ENCODE measurements at places on chromosomes 7 and 10. TPM values are rescaled to one million over a fixed set of nuclear protein-coding genes. Genes with fewer than 3 reads are reported as not detected.
A peak's percentile ranks its signal among the peaks of the same experiment; 100 is the strongest.

DNA sequence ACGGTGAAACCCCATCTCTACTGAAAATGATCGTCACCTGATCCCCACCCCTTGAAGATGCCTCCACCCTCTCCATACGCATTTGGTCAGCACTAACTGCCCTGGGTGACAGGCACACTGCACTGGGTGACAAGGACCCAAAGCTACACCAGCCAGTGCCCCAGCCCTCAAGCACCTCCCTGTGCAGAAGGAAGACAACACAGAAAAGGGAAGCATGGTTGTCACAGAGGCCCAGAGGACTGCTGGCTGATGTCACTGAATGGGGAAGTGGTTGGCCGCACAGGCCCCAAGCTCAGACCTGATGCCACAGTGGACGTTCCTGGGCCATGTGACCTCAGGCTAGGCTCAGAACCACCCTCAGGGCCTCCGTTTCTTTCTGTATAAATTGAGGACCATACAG is 4.2 kb upstream of the PILRA start:
- peak; percentile 94 for DNase-seq

- DNase-seq, result no peak
These were observed 37.1 kb downstream of the SVOPL start for GRCh38 chr7:138663725-138664710.

- no peak for DNase-seq
These were observed 27.4 kb downstream of the RELN start for GRCh38 chr7:103962070-103962469.

- DNase-seq, result no peak
These were observed 188.9 kb downstream of the ADAM12 start for GRCh38 chr10:126199221-126199998.

GRCh38 chr10:103839519-103839871 is 15.9 kb downstream of the SH3PXD2A start:
- no peak for DNase-seq

DNA sequence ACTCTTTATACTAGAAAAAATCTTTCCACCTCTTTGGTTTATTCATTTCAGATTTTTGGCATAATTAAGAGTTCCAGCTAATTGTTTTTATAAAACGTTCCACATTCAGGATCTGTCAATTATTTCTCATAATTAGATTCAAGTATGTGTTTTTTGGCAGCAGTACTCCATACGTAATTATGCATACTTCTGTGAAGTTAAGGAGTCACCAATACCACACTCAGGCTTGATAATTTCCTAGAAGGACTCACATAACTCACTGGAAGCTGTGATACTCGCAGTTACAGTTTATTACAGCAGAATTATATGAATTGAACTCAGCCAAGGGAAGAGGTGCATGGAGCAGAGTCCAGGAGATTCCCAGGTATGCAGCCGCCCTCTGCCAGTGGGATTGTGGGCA is 290.5 kb upstream of the AKR1E2 start:
- DNase-seq, result no peak

GRCh38 chr7:131300572-131301466 is 26.9 kb upstream of the MKLN1 start:
- no peak for DNase-seq

DNA sequence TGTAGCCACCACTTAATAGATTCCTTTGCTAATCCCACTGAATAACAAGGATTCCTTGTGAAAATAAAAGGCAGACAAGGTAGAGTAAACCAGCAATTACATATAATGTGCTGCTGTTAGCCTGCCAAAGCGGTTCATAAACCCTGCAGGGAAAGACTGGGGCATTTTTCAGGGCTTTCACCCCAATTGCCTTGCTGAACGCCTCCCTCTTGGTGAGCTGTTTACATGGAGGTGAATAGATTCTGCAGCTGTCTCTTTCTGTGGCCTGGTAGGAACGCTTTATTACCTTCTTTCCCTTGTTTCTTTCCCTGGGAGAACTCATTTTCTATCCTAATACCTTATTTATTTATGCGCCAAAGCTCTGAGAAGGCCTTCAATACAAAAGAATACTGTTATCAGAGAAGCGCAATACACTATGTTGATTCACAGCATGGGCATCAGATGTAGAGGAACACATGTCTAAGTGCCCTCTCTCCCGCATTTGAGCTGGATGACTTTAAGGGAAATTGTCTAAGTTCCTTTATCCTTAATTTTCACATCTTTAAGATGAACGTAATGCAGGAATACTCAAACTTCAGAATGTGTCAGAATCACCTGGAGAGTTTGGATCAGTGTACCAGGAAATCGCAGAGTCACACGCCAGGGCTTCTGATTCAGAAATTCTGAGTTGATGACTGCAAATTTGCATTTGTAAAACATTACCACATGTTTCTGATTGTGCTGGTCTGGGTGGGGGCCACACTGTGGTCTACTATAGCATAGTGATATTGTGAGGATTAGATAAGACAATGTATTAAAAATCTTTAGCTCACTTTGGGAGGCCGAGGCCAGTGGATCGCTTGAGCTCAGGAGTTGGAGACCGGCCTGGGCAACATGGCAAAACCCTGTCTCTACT is 1203.8 kb downstream of the SORCS3 start:
- no peak for DNase-seq

GRCh38 chr7:2680792-2681490 is 7.1 kb upstream of the AMZ1 start:
- DNase-seq, result peak; percentile 50

- no peak for DNase-seq
These were observed 327 bp upstream of the FIS1 start for GRCh38 chr7:101245147-101245668.

- DNase-seq, result no peak
These were observed 11.8 kb upstream of the SGPL1 start for GRCh38 chr10:70803775-70804420.

GRCh38 chr10:48466611-48467240 is 138.1 kb downstream of the ARHGAP22 start:
- no peak for DNase-seq

DNA sequence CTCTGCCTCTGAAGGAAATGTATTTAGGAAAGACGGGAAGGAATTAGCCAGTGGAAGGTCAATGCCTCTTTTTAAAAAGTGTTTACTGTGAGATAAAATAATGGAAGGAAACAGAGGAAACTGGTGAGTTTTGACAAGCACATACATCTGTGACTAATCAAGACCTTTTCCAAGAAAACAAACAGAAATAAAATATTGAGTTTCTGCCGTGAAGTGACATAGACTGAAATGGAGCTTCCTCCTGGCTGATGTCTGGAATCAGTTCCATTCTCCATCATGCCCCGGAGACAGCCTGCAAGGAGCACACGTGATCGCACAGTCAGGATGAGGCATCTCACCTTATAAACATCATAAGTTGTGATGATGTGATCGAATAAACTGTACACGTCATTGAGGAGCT is 30.7 kb downstream of the TECTB start:
- DNase-seq, result no peak

GRCh38 chr7:43791665-43792064 is 33.2 kb downstream of the BLVRA start:
- no peak for DNase-seq

DNA sequence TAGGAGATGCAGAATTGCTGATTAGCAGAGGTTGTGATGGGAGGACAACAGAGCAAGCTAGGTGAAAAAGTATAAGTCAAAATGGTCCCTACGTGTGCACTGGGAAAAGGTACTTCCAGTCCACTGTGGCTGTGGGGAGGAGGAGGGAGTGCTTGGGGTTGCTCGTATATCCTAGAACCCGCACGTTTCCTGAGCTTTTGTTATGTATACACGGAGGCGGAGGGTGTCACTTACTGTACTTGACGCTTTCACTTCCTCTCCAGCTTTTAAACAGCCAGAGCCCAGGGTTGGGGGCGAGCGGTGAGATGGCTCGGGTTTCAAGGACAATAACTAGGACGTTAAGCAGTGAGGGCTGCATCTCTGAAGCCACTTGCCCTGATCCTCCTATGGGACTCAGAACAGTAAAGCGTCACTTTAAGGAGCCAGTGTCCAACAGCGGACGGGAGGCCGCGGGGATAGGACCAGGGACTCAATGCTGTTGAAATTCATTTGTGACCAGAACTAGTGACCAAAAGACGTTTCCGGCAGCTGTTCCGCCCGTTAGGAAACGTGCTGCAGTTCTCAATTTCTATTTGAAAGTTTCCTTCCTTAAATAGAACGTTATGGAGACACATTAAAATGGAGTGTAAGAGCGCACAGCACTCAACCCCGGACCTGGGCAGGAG is 985 bp upstream of the ETV1 start:
- DNase-seq, result peak; percentile 24

GRCh38 chr10:75210282-75211006 is at the start of gene VDAC2:
TSS of gene VDAC2 (plus strand) at chr10:75210796. CDS start at chr10:75211159, 363 bp downstream.
- DNase-seq, result peak; percentile 99

DNA sequence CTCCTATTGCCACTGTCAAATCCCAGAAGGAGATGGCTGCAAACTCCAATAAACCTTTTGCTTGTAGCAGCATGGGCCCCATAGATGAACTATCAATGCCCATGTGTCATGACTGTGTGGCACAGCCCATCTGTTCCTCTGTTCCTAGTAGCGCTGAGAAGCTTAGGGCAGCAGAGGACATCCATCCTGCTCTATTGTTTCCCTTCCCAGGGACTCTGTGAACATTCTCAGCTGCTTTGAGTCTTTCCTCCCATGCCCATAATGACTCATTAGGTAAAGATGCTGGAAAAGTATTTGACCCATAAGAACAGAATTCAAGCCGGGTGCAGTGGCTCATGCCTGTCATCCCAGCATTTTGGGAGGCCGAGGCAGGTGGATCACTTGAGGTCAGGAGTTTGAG is 28.3 kb downstream of the STMP1 start:
- DNase-seq, result no peak

GRCh38 chr7:135519233-135519688 is 9.4 kb upstream of the CNOT4 start:
- no peak for DNase-seq

DNA sequence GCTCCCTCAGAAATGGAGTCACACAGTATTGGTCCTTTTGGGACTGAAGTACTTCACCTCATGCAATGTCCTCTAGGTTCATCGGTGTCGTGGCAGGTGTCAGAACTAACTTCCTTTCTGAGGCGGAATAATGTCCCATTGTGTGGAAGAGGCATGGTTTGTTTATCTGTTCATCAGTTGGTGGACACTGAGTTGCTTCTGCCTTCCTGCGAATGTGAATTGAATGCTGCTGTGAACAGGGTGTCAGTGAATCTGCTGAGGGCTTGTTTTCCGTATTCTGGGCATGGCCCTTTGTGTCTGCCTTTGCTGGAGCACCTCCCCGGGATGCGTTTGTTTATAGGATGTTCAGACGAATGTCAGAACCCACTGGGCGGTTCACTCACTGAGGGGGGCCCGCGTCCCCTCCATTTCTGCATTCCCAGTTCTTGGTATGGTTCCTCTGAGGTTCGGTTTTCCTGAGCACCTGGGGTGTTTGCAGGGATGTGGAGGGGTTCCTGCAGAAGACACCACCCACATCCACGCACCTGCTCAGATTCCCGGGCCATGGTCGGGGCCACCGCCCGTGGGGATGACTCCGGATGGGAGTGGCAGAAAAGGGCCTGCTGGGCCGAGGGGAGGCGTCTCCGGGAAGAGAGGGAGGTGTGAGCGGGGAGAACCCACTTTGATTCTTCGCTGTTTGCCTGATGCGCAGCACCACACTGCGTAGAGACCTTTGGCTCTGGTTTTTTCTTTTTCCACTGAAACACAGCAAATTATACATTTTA is 33.1 kb downstream of the CHST12 start:
- DNase-seq, result no peak

DNA sequence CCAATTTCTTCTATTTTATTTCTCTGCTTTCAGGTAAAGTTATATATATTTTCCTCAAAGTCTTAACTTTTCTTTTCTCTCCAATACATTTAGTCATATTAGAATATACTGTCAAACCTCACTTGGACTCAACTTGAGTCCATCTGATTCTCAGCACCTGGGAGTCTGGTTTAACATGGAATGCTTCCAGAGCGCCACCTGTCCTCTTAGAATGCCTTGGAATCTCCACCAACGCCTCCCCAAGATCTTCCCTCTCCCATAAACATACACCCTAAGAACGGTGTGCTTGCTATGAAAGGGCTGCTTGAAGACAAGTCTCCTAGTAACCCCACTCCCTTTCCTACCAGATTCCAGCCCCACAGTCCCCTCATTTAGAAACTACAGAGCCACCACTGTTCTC is 229.1 kb upstream of the MKLN1 start:
- DNase-seq, result no peak

DNA sequence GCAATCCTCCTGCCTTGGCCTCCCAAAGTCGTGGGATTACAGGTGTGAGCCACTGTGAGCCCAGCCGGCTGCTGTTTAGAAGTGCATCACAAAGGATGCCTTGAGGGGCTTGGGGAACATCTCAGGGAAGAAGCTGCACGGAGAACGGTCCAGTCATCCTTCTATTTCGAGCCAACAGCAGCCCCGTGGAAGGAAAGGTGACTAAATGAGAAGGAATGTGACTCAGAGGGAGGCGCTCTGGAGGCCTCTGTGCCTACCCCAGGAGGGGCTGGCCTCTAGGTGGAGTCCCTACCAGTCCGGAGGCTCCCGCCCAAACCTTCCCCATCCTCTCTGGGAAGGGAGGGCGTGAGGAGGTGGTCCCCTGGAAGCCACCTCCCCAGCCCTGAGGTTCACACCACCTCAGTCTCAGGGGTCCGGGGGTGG is 76.2 kb downstream of the CTBP2 start:
- no peak for DNase-seq

GRCh38 chr10:12333380-12334185 is 15.8 kb upstream of the CAMK1D start:
- DNase-seq, result peak; percentile 33

GRCh38 chr7:150412016-150412415 is 32.9 kb downstream of the ZNF775 start:
- no peak for DNase-seq

DNA sequence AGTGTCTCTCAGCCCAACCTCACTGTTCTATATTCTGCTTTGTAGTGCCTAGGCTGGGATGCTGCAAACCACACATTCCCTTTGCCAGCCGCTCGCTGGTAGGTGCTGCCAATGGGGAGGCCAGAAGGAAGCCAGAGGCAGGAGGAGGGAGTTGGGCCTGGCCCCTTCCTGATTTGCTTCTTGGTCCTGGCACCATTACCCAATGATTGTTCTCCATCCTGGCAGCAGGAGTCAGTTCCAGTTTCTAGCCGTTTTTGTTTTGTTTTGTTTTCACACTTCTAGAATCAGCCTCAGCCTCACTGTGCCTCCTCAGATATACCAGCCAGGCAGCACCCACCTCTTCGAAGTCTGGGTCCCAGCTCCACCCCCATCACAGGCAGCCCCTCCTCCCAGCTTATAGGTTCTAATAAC is 27.4 kb upstream of the LOXL4 start:
- no peak for DNase-seq

GRCh38 chr10:128018691-128019090 is 107.5 kb downstream of the MKI67 start:
- DNase-seq, result no peak

The MUC3A gene
- polyA plus RNA-seq, result not detected

The BTBD16 gene
- not detected for polyA plus RNA-seq

The INMT gene
- polyA plus RNA-seq, result not detected

The EBF3 gene
- not detected for polyA plus RNA-seq

The TEX47 gene
- polyA plus RNA-seq, result not detected

The ETV1 gene
- not detected for polyA plus RNA-seq

The TMEM60 gene
- polyA plus RNA-seq, result 16.8 TPM

The AGMO gene
- polyA plus RNA-seq, result not detected

The SPAG6 gene
- polyA plus RNA-seq, result not detected

The SPDYE2B gene
- polyA plus RNA-seq, result not detected

The KLF14 gene
- polyA plus RNA-seq, result not detected

The MMRN2 gene
- polyA plus RNA-seq, result not detected

The ANKRD2 gene
- not detected for polyA plus RNA-seq
